ENCODE measurements at places on chromosomes 5 and 9. TPM values are rescaled to one million over a fixed set of nuclear protein-coding genes. Genes with fewer than 3 reads are reported as not detected.

SLC45A2 gene
- total RNA-seq = 0.17 TPM

MAPKAP1 gene
- total RNA-seq = 65.4 TPM

SPIN1 gene
- total RNA-seq = 128 TPM

JAKMIP2 gene
- 0.13 TPM for total RNA-seq

NIPAL4 gene
- total RNA-seq = 0.07 TPM

Measured in smooth muscle cell of the pulmonary artery (primary cell).